ENCODE measurements at places on chromosomes 3 and 15. TPM values are rescaled to one million over a fixed set of nuclear protein-coding genes. Genes with fewer than 3 reads are reported as not detected.
A peak's percentile ranks its signal among the peaks of the same experiment; 100 is the strongest.

TMOD2 gene
- total RNA-seq: 4.7 TPM

DNA sequence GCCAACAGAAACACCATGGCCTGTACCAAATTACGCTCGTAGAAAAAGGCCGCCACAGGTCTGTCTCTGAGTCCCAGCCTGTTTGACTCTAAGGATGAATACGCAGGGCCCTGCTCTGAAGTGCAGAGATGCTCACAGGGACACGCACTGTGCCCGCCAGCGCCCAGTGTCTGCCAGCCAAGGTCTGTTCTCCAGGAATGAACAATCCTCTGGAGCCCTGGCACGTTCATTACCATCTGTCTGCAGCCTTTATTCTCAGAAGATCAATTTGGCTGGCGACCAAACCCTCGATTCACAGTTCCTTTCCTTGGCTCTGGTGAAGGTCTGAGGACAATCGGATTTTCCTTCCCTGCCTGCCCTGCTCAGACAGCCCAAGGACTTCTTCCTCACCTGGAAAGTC, 66.3 kb downstream of the NIPA2 start:
- no peaks in the 10 kb centered on the region for H3K27me3 ChIP-seq
- H3K36me3 ChIP-seq: no peaks in the 10 kb centered on the region
- no peak overlapping the region for H3K27ac ChIP-seq

DNA sequence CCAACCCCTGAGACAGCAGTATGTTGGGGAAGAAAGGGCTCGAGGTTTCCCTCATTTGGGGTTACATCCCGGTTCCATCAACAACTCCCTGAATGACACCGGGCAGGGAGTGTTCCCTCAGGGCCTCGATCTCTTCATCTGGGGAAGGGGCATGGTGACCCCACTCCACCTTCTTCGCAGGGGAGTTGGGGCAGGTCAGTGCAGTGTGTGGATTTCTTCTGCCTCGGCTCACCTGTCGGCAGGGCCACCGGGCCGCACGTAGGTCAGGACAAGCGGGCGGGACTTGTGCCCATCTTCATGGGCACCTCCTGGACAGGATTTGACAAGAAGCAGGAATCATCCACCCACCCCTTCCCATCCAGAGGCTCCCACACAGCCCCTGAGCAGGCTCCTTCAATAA, 17.4 kb downstream of the GRIP2 start:
- H3K4me1 ChIP-seq: no peaks in the 10 kb centered on the region
- H3K27ac ChIP-seq: no peak overlapping the region
- no peak overlapping the region for H3K4me3 ChIP-seq

DNA sequence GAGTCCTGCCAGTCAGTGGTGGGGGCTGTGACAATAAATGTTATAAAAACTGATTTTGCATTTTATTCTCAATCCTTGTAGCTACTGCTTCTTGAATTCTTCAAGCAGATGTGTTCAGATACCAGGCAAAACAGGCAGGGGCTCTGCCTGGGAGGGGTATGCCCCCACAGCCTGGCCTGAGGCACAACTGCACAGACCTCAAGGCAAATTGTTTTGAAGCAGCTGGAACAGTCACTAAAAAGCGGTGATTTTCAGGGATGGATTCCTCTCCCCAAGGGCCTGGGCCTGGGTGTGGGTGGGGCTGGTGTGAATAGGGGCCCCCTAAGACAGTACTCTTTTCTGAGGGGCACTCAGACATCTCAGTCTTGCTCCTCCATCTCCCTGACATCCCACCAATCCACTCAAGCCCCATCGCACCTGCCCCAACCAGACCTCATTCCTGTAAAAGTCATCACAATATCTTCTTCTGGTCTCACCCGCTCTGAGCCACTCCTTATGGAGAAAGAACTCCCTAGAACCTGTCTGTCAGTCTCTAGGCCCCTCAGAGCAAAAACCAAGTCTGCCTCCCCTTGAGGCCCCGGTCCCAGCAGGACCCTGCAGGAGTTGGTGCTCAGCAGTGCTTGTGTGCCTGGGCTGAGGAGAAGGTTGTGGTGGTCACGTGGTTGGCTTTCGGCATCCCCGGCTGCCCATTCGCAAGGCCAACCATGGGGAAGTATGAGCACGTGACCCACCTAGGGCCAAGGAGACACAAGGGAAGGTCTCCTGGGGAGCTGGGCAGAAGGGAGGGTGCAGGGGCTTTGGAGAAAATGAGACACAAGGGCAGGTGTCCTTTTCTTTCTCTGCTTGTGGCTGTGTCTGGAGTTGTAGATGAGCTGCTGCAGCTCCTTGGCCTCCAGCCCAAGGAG, 2.9 kb upstream of the PSTPIP1 start:
- peaks cover 67% of the 10 kb centered on the region for H3K4me1 ChIP-seq
- no peak overlapping the region for H3K4me3 ChIP-seq
- DNase-seq: no peak
- no peaks in the 10 kb centered on the region for H3K36me3 ChIP-seq
- no peak overlapping the region for H3K27ac ChIP-seq
- no peaks in the 10 kb centered on the region for H3K27me3 ChIP-seq

- no peaks in the 10 kb centered on the region for H3K4me1 ChIP-seq
- no peak overlapping the region for H3K27ac ChIP-seq
- H3K4me3 ChIP-seq: no peak overlapping the region
- H3K36me3 ChIP-seq: no peaks in the 10 kb centered on the region
- no peaks in the 10 kb centered on the region for H3K27me3 ChIP-seq
Observed at GRCh38 chr3:76442374-76442915, 597.5 kb upstream of the ROBO2 start.

DNA sequence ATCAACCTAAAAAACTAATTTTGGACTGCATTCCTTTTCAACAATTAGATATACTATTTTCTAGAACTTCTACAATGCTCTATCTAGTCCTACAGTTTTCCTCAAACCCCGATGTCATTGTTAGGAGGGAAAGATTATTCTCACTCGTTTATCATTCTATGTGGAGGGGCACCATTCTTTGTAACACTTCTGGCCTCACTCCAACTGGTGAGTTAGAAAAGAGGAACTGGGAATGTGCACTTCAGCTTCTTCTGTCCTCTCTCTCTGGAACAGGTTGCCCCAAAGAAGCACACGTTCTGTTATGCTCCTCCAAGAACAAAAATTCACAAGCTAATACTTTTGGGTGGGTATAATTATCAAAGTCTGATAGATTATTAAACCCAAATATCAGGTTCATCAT, 137.9 kb downstream of the UACA start:
- H3K27ac ChIP-seq: no peak overlapping the region
- no peaks in the 10 kb centered on the region for H3K36me3 ChIP-seq
- H3K4me3 ChIP-seq: no peak overlapping the region
- no peak for DNase-seq
- no peaks in the 10 kb centered on the region for H3K4me1 ChIP-seq
- H3K27me3 ChIP-seq: peaks cover 3% of the 10 kb centered on the region

GRCh38 chr3:50581459-50581842, 12.1 kb downstream of the HEMK1 start:
- no peaks in the 10 kb centered on the region for H3K27me3 ChIP-seq
- H3K4me3 ChIP-seq: no peak overlapping the region
- DNase-seq: no peak
- no peak overlapping the region for H3K27ac ChIP-seq

DNA sequence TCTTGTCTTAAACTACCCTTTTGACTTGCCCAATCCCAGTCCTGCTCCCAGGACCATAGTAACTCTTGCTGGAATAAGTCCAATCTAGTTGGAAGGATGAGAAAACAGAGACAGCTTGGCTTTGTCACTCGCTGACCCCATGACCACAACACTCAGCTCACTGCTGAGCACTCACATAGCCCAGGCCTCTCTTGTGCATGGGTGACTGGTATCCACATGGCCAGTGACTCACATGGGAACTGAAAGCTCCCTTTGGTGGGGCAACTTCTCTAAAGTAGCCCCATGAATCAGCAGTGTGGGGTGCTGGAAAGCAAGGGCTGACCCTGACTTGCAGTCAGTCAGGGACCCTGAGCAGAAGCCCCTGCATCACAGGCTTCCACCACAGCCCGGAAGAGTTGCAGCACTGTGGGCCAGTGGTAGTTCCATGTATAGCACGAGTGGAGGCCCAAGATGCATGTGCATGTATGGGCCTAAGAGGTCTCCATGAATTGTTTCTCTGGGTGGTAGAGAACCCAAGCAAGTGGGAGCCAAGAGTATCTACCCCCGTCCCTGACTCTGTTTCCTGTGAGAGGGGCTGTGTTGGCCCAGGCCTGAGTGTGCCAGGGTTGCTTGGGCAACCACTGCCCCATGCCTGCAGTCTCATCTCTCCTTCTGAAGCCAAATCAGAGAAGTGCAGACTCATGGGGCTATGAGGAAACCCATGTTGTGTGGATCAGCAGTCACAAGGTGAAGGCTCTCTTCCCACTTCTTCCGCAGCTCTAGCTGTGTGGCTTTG, 62.1 kb upstream of the XCR1 start:
- H3K27ac ChIP-seq: peak overlapping the region; percentile 57
- no peaks in the 10 kb centered on the region for H3K36me3 ChIP-seq
- H3K4me3 ChIP-seq: no peak overlapping the region
- H3K27me3 ChIP-seq: no peaks in the 10 kb centered on the region
- peaks cover 57% of the 10 kb centered on the region for H3K4me1 ChIP-seq

GRCh38 chr3:148229107-148229506, 468.6 kb upstream of the AGTR1 start:
- no peaks in the 10 kb centered on the region for H3K36me3 ChIP-seq
- no peaks in the 10 kb centered on the region for H3K27me3 ChIP-seq
- H3K4me1 ChIP-seq: no peaks in the 10 kb centered on the region
- no peak overlapping the region for H3K27ac ChIP-seq

- no peak for DNase-seq
- no peaks in the 10 kb centered on the region for H3K4me1 ChIP-seq
- H3K27ac ChIP-seq: no peak overlapping the region
- H3K27me3 ChIP-seq: no peaks in the 10 kb centered on the region
- H3K36me3 ChIP-seq: no peaks in the 10 kb centered on the region
- H3K4me3 ChIP-seq: no peak overlapping the region
Observed at GRCh38 chr15:29429584-29429983, 160.0 kb upstream of the NSMCE3 start.

- no peak overlapping the region for H3K27ac ChIP-seq
- no peaks in the 10 kb centered on the region for H3K4me1 ChIP-seq
- no peaks in the 10 kb centered on the region for H3K27me3 ChIP-seq
- H3K36me3 ChIP-seq: no peaks in the 10 kb centered on the region
- no peak overlapping the region for H3K4me3 ChIP-seq
Observed at GRCh38 chr3:31364711-31365110, 168.0 kb upstream of the STT3B start.

GRCh38 chr3:196619223-196619622, 20.3 kb upstream of the NRROS start:
- no peaks in the 10 kb centered on the region for H3K36me3 ChIP-seq
- no peak overlapping the region for H3K27ac ChIP-seq
- no peak overlapping the region for H3K4me3 ChIP-seq
- H3K4me1 ChIP-seq: peaks cover 20% of the 10 kb centered on the region
- no peaks in the 10 kb centered on the region for H3K27me3 ChIP-seq

DNA sequence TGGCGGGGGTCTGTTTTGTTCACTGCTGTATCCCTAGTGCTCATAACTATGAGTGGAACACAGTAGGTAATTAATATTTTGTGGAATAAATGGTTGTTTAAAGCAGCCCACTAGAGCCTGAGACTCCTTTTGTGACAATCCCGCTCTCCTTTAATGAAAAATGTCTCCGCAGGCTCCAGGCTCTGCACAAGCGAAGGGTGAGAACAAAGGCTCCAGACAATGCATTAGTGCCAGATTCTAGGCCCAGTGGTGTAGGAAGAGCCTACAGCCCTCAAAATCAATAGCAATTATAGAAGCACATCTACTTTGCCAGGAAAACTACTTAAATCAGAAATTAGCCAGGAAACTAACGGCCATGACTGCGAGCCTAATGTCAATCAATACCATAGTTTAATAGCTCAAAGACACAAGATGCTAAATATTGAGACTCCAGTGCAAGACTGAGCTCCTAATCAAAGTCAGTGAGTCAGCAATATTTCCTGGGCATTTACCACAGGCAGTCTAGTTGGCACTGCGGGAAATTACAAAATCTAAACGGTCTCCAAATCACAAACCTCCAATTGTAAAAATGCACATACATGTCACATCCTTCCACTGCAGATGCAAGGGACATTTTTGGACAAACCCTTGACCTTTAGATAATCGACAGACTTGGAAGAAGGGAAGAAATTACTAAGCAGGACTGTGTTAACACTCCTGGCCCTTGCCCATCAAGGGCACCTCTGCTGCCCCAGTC, 2.3 kb downstream of the ANXA2 start:
- no peaks in the 10 kb centered on the region for H3K27me3 ChIP-seq
- H3K4me1 ChIP-seq: peaks cover 30% of the 10 kb centered on the region
- H3K36me3 ChIP-seq: no peaks in the 10 kb centered on the region

DNA sequence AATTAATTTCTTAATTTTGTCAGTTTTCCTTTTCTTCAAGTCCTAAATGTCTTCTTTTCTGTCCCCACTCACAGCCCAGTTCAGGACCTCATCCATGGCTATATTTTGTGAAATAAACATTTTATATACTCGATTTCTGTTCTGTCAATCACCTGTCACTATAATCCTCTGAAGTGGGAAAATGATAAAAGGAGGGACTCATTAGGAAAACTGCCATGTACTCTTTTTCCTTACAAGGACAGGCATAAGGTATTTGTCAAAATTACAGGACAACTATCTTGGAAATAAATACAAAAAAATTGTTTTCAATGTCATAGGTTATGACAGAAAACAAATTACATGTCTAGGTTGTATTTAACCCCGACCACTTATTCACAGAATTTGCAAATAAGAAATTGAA, 240.1 kb upstream of the CBLB start:
- no peaks in the 10 kb centered on the region for H3K4me1 ChIP-seq
- H3K36me3 ChIP-seq: no peaks in the 10 kb centered on the region
- no peak overlapping the region for H3K27ac ChIP-seq
- H3K27me3 ChIP-seq: no peaks in the 10 kb centered on the region

- H3K4me1 ChIP-seq: peaks cover 26% of the 10 kb centered on the region
- H3K27ac ChIP-seq: no peak overlapping the region
- no peaks in the 10 kb centered on the region for H3K27me3 ChIP-seq
- no peak for DNase-seq
- no peak overlapping the region for H3K4me3 ChIP-seq
Observed at GRCh38 chr3:42189736-42190135, 76.2 kb downstream of the CCK start.

DNA sequence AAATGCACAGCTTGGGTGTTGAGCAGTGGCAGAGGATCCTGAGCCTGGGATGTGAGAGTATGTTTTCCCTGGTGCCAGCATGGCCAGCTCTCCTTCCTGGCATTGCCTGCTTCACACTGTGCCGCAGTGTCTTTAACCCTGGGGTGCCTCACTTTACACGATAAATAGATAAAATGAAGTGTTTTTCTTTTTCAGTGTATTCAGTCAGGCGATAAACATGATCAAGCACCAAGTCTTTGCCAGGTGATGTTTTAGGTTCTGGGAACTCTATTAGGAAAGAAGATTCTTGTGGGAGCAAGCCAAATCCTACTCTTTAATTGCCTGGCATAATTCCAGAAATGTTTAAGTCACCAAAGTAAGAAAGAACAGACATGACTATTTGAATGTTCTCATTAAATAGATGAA, 14.0 kb downstream of the ABHD6 start:
- H3K4me1 ChIP-seq: peaks cover 6% of the 10 kb centered on the region
- no peak overlapping the region for H3K4me3 ChIP-seq
- no peaks in the 10 kb centered on the region for H3K36me3 ChIP-seq
- no peak overlapping the region for H3K27ac ChIP-seq
- no peak for DNase-seq

- no peaks in the 10 kb centered on the region for H3K4me1 ChIP-seq
- H3K27me3 ChIP-seq: no peaks in the 10 kb centered on the region
- no peaks in the 10 kb centered on the region for H3K36me3 ChIP-seq
- H3K4me3 ChIP-seq: no peak overlapping the region
- no peak for DNase-seq
Observed at GRCh38 chr15:61605343-61605742, 376.2 kb upstream of the RORA start.

Measured in natural killer cell (primary cell).